Dermis blood vessel endothelial cell (primary cell): ENCODE measurements at places on chromosomes 5 and 9. TPM values are rescaled to one million over a fixed set of nuclear protein-coding genes. Genes with fewer than 3 reads are reported as not detected.

- DNase-seq = peak; percentile 59
Observed at GRCh38 chr5:54993318-54993717, 7.9 kb upstream of the ESM1 start.

- DNase-seq = no peak
Observed at GRCh38 chr5:3446410-3446809, 149.2 kb upstream of the IRX1 start.

The CORO2A gene
- total RNA-seq = 1.0 and 1.7 TPM in 2 replicates

The PCDHGB7 gene
- 10.2 and 11.9 TPM in 2 replicates for total RNA-seq

- DNase-seq = peak; percentile 22
Observed at GRCh38 chr9:131475956-131476776, 26.6 kb upstream of the POMT1 start.

GRCh38 chr9:91427873-91428272 is 4.2 kb upstream of the NFIL3 start:
- DNase-seq = peak; percentile 24

DNA sequence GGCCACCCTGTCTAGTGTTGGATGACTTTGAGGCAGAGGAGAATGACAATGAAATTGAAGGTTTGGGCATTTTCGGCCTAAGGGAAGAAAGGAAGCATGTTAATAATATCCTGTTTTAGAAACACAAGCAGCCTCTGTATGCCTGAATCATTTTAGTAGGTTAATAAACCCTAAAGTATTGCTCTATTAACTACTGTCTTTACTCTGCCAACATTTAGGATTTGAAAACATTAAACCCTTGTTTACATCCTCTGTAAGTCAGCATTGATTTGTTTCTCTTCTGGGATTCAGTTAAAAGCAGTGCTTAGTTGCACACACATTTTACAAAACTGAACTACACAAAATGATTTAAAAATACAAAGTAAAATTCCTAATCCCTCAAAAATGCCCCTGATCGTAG is 358.9 kb downstream of the ARRDC3 start:
- no peak for DNase-seq

DNA sequence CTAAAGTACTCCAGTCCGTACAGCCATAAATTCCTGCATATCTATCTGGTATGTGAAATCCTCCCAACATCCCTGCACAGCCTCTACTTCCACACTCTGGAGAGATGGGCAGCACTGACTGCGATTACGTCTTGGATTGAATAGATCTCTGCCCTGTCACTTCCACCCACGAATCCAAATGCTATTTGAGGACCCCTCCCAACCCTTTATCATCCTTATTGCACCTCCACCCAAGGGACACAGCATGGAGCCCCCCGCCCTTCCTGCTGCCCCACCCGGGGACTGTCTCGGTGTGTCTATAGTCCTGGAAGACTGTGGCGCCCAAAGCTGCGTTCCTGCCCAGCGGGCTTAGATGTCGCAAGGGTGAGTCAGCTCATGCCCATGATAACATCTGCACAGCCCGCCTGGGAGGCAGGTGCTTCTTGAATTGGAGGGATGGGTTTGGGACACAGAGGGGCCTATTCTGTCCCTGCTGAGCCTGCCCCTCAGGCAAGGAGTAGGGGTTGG is 105.7 kb upstream of the HAND1 start:
- DNase-seq = no peak

DNA sequence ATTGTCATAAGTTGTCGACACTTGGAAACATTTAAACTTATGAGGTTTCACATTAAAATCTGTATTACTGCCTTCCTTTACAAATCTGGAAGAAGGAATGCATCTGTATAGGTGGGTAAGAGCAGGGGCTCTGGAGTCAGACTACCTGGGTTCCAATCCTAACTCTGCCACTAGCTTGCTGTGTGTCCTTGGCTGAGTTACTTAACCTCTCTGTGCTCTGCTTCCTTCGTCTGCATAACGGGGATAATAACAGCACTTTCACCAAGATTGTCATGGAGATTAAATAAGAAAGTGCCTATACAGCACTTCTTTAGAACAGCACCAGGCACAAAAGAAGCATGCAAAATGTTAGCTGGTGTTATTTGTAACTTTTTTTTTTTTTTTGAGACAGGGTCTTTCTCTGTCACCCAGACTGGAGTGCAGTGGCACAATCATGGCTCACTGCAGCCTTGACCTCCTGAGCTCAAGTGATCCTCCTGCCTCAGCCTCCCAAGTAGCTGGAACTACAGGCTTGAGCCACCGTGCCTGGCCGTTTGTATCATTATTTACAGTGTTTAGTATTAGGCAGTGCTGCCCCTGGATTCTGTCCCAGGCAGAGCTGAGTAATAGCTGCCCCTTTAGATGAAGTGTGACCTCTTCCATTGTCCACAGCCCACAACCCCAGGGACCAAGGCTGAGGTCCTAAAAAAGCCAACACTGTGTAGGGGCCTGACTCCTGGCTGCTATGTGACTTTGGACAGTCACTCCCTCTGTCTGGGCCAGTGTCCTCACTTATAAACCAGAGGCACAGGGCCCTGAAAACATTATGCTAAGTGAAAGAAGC is 25.4 kb upstream of the TTLL11 start:
- peak; percentile 23 for DNase-seq

DNA sequence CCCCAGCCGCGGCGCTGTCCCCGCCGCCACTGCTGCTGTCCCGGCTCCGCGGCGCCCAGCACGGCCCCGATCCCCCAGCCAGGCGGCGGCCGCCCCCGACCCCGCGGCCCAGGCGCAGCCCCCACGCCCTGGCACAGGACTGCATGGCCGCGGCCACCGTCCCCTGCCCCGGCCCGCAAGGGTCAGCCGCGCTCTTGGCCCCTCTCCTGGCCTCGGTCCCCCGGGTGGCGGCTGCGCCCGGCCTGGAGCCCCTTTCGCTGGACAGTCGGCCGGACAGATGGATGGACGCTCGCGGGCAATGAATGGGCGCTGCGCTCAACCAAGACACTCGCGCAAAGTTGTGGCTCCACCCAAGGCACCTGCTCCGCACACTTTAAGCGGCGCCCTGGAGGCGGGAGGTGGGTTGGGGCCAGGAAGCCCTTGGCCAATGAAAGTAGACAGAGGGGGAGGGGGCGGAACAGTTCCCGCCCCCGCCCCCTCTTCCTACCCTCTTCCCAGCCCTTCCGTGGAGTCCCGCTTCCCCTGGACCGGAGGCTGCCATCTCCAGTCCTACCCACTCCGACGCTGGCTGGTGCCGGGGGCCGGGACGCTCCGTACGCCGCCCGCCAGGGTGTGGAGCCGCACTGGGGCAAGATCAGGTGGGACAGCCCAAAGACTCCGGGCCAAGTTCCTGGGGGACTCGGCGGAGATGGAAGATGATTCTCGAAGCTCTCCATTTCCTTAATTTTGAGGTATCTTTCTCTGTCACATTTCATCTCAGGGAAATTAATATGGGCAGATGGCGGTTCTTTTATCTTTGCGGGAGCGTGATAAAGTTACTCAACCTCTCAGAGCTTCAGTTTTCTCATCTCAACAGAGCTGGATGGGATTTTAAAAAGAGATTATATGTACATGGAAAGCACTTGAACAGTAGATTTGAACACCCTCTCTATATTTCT is at the start of gene GLDC:
TSS of gene GLDC (minus strand) at position 375 of the 938 bp plus-strand sequence. CDS start at position 145, 230 bp downstream.
- DNase-seq = peak; percentile 66

DNA sequence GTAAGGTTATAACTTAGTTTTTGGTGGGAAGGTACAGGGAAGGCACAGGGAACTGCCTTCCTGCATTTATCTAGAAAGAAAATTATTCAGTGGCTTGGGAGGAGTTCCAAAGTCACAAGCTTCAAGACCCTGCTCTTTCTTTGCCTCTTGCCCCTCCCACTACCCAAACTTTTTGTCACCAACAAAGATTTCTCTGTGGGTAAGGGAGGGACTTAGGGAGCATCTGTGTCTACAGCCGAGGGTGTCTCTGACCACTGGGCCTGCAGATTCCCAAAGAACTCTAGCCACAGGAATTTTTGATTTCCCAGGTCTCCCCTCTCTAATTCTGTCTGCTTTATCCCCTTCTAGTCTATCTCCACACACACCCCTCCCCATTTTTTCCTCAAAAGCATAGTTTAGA is 2.1 kb downstream of the ECSCR start:
- no peak for DNase-seq

- DNase-seq = no peak
Observed at GRCh38 chr9:21848615-21849014, 46.2 kb downstream of the MTAP start.

GRCh38 chr9:90044710-90045151 is 439.9 kb downstream of the GADD45G start:
- peak; percentile 49 for DNase-seq

The GABRA6 gene
- not detected in 2 replicates for total RNA-seq

DNA sequence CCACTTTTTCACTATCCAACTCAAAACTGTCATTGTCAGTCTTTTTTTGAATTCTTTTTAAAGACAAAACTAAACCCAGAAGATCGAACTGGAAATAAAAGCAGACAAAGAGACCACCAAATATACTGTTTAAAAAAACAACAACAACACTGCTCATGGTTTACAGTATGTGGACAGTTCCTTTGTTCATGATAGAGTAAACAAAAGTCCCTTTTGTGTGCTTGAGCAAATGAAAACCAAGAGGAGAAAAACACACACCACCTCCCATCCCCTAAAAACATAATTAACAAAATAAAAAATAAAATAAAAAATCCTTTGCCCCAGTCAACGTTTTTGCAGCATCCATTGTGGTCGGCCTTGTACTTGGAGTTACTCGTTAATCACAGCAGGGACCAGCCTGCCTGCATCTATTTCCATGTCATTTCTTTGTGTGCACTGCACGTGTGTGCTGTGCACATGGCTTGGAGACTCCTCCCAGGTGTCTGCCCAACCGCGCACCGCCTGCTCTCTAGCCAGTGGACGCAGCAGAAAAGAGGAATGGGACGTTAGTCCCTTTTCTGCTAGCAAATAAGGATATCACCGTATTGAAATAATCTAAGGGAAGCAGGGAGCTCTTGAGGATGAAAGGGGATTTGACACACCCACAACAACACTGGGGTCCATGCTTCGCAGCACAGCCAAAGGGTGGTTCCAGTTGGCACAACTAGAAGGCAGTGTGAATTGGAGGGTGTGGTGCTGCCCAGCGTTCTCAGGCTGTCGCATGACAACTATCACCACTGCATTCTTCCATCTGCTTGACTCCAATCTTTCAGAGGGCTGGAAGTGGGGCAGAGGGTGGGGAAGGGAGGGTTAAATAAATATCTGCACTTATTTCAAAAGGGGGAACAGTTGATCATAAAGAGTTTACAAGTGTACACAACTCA is 130.0 kb downstream of the SEMA6A start:
- DNase-seq = no peak

The MEIKIN gene
- total RNA-seq = not detected in 2 replicates

The GABRB2 gene
- not detected in 2 replicates for total RNA-seq

DNA sequence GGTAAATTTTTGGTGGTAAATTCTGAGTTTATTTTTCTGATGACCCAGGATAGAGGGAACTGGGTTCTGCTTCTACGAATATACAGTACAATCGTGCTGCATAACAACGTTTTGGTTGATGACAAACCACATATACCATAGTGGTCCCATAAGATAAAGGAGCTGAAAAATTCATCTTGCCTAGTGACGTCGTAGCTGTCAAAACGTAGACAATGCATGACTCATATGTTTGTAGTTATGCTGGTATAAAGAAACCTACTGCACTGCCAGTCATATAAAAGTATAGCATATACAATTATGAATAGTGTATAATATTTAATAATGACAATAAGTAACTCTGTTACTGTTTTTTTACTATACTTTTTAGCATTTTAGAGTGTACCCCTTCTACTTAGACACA is 244.0 kb downstream of the GAS1 start:
- DNase-seq = no peak
